Keratinocyte (primary cell): ENCODE measurements at places on chromosomes 1 and 21. TPM values are rescaled to one million over a fixed set of nuclear protein-coding genes. Genes with fewer than 3 reads are reported as not detected.

- DNase-seq: no peak
- H3K27ac ChIP-seq: no peak overlapping the region
- no peaks in the 10 kb centered on the region for H3K27me3 ChIP-seq
- no peaks in the 10 kb centered on the region for H3K4me1 ChIP-seq
- no peaks in the 10 kb centered on the region for H3K36me3 ChIP-seq
Measured at GRCh38 chr21:34570313-34570712, 44.6 kb downstream of the RCAN1 start.

Gene RHOU
- polyA plus RNA-seq: 0.08 to 0.31 TPM (median 0.29 TPM) in 3 replicates

DNA sequence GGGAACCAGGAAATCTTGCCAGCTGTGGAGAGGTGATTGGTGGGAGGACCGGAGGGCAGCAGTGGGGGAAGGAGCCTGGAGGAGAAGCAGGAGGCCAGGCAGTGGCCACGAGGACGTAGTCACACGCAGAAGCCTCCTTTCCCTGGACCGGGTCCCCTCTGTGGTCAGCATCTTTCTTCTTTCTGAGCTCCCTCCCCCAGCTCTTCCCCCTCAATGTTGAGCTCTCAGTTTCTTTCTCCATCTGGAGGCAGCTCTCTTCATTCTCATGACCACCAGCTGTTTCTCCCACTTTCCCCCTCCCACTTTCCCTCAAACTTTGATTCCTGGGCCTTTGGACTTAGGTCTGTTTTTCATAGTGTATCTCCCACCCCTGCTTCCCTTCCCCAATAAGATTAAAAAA, 18.3 kb downstream of the KIRREL1 start:
- H3K27ac ChIP-seq: peak overlapping the region; percentile 92
- H3K27me3 ChIP-seq: no peaks in the 10 kb centered on the region
- peaks cover 16% of the 10 kb centered on the region for H3K36me3 ChIP-seq
- no peak for DNase-seq
- H3K4me3 ChIP-seq: no peak overlapping the region

DNA sequence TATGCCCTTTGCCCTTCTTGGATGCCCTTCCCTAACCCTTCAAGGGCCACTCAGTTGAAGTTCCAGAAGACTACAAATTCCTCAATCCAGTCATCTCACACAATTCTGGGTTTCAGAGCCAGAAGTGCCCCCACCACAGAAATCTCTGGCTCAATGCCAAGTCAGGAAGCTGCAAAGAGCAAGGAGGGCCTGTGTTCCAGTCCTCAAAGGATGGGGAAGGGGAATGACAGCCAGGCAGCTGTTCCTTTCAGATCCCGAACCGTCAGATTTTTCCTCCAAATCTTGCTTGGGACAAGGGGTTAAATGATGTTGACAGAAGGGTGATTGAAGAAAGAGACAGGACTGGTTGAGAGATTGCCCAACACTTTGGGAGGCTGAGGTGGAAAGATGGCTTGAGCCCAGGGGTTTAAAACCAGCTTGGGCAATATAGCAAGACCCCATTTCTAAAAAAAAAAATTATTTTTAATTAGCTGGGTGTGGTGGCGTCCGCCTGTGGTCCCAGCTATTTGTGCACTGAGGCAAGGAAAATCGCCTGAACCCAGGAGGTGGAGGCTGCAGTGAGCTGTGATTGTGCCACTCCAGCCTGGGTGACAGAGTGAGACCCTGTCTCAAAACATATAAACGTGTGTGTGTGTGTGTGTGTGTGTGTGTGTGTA, 716 bp upstream of the HPDL start:
- H3K4me3 ChIP-seq: no peak overlapping the region
- DNase-seq: no peak
- H3K27me3 ChIP-seq: peaks cover 7% of the 10 kb centered on the region
- H3K27ac ChIP-seq: no peak overlapping the region
- no peaks in the 10 kb centered on the region for H3K36me3 ChIP-seq

GRCh38 chr1:56028911-56029310, 550.5 kb downstream of the PLPP3 start:
- H3K27me3 ChIP-seq: no peaks in the 10 kb centered on the region
- H3K4me3 ChIP-seq: no peak overlapping the region
- DNase-seq: no peak
- H3K36me3 ChIP-seq: no peaks in the 10 kb centered on the region
- no peak overlapping the region for H3K27ac ChIP-seq
- peaks cover 7% of the 10 kb centered on the region for H3K4me1 ChIP-seq

Gene CELA2B
- polyA plus RNA-seq: not detected in 3 replicates

Gene ITLN2
- 0.22 to 0.59 TPM (median 0.39 TPM) in 3 replicates for polyA plus RNA-seq

- H3K4me1 ChIP-seq: no peaks in the 10 kb centered on the region
- H3K36me3 ChIP-seq: no peaks in the 10 kb centered on the region
- no peak overlapping the region for H3K27ac ChIP-seq
Measured at GRCh38 chr21:27250366-27250765, 283.5 kb upstream of the ADAMTS5 start.

GRCh38 chr1:232927830-232928505, 22.4 kb upstream of the NTPCR start:
- H3K27ac ChIP-seq: no peak overlapping the region
- no peak for DNase-seq
- no peaks in the 10 kb centered on the region for H3K27me3 ChIP-seq
- no peaks in the 10 kb centered on the region for H3K36me3 ChIP-seq
- H3K4me3 ChIP-seq: no peak overlapping the region

DNA sequence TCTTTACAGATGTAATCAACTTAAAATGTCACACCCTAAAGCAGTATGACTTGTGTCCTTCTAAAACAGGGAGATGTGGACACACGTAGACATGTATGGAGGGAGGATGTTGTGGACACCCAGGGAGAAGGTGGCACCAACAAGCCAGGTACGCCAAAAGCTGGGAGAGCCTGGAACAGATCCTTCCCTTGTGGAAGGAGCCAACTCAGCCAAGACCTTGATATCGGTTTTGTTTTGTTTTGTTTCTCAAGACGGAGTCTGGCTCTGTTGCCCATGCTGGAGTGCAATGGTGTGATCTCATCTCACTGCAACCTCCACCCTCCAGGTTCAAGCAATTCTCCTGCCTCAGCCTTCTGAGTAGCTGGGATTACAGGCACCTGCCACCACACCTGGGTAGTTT, 45.6 kb downstream of the CHAF1B start:
- DNase-seq: no peak
- H3K36me3 ChIP-seq: no peaks in the 10 kb centered on the region
- no peaks in the 10 kb centered on the region for H3K27me3 ChIP-seq
- peak overlapping the region; percentile 29 for H3K4me3 ChIP-seq

Gene TEX38
- not detected in 3 replicates for polyA plus RNA-seq

DNA sequence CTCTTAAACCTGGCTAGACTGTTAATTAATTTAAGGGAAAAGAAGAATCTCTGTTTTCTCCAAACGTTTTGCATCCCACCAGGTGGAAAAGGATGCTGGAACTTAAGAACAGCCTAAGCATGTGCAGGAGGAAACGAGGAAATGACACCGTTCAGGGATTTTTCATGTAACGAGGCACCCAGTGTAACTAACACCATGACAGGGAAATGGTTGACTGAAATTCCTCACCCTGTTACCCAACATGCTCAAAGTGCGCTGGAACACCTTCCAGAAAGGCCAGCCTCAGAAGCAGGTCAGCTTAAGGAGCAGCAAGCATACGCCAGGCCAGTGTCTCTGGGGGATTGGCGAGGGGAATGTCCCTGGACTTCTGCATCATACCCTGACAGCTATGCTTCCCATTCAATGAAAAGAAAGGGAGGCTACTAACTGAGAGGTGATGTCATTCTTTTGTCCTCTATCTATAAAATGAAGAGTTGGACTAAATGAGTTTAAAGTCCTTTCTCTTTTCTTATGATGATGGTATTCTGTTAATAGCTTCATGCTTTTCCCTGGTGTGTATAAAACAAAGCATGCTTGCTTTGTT, 21.6 kb downstream of the TNN start:
- H3K36me3 ChIP-seq: no peaks in the 10 kb centered on the region
- H3K27ac ChIP-seq: no peak overlapping the region
- H3K27me3 ChIP-seq: peaks cover 4% of the 10 kb centered on the region
- no peaks in the 10 kb centered on the region for H3K4me1 ChIP-seq
- H3K4me3 ChIP-seq: no peak overlapping the region
- DNase-seq: no peak

DNA sequence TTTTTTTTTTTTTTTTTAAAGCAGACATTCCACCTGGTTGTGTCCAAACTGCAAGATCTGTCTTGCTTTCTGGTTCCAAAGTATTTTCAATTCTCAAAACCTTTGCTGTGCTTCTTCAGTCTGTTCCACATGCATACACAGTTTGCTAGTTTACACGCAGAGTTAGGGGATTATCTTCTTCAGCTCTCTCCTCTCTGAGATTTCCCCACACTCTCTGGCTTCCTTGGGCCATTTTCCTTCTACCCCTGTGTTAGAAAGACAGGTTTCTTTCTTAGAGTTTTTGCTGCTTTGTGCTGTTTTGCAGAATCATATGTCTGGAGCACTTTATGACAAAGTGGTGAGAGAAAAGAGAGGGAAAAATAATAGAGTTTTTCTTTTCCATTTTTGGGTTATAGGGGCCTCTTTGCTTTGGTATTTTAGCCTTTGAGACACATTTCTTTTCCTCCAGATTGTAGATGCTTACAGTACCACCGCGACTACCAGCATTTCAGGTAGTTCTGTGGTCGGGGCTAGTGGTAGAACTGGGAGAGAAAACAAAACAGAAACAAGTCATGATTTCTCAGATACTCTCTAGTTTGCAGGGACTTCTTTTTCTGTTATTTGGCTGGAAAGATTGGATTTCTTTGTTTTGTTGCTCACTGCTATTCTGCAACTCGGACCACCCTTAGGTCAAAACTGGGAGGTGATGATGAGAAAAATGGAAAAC, 66.3 kb downstream of the RABGAP1L start:
- peaks cover 9% of the 10 kb centered on the region for H3K4me1 ChIP-seq
- no peak overlapping the region for H3K27ac ChIP-seq
- no peaks in the 10 kb centered on the region for H3K27me3 ChIP-seq
- no peaks in the 10 kb centered on the region for H3K36me3 ChIP-seq
- DNase-seq: no peak

DNA sequence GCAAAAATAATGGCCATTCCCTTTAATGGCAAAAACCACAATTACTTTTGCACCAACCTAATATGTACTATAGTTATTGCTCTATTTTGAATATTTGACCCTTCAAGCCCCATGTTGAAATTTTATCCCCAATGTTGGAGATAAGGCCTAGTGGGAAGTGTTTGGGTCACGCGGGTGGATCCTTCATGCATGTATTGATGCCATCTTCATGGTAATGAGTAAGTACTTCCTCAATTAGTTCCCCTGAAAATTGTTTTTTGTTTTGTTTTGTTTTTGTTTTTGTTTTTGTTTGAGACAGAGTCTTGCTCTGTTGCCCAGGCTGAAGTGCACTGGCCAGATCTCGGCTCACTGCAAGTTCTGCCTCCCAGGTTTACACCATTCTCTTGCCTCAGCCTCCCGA, 9.8 kb upstream of the USP25 start:
- H3K4me3 ChIP-seq: no peak overlapping the region
- no peaks in the 10 kb centered on the region for H3K27me3 ChIP-seq
- no peak overlapping the region for H3K27ac ChIP-seq

GRCh38 chr1:82153272-82153629, 352.5 kb downstream of the ADGRL2 start:
- H3K27ac ChIP-seq: no peak overlapping the region
- no peak for DNase-seq
- H3K36me3 ChIP-seq: no peaks in the 10 kb centered on the region
- no peaks in the 10 kb centered on the region for H3K27me3 ChIP-seq

Gene NPPA
- polyA plus RNA-seq: not detected in 3 replicates

DNA sequence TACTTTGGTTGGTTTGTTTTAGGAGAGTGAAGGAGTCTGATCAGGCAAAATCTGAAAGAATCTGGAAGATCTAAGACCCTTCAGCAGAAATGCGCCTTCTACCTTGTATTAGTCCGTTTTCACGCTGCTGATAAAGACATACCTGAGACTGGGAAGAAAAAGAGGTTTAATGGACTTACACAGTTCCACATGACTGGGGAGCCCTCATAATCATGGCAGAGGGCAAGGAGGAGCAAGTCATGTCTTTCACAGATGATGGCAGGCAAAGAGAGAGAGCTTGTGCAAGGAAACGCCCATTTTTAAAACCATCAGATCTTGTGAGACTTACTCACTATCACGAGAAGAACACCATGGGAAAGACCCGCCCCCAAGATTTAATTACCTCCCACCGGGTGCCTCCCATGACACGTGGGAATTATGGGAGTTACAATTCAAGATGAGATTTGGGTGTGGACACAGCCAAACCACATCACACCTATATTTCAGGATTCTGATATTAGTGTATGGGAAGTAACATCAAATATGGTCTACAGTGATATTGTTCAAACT, 99.3 kb downstream of the GLUL start:
- H3K36me3 ChIP-seq: no peaks in the 10 kb centered on the region
- no peaks in the 10 kb centered on the region for H3K27me3 ChIP-seq
- no peak for DNase-seq
- peaks cover 19% of the 10 kb centered on the region for H3K4me1 ChIP-seq
- no peak overlapping the region for H3K4me3 ChIP-seq

Gene LRRN2
- polyA plus RNA-seq: not detected in 3 replicates

Gene CYP4A22
- polyA plus RNA-seq: not detected in 3 replicates

GRCh38 chr1:244335456-244335855, 116.3 kb downstream of the ADSS2 start:
- no peaks in the 10 kb centered on the region for H3K36me3 ChIP-seq
- no peaks in the 10 kb centered on the region for H3K27me3 ChIP-seq
- H3K27ac ChIP-seq: no peak overlapping the region
- no peak for DNase-seq
- no peaks in the 10 kb centered on the region for H3K4me1 ChIP-seq
- no peak overlapping the region for H3K4me3 ChIP-seq

Gene CHI3L2
- 1.0 to 2.5 TPM (median 2.4 TPM) in 3 replicates for polyA plus RNA-seq

DNA sequence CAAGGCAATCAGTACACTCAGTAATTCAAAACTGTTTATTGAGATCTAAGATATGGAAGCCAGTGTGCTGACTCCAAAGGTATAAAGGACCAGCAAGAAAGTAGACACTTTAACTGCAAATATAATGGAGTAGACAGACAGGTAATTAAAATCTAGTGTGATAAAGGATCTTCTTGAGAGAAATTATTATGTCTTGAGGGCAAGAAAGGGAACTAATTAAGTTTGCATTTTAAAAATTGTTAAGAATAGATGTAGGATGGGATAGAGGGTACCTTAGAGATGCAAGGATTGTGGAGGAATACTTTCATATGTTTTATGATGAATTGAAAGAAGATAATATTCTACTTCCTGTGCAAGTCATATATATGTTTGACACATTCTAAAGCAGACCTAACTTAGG, 825.3 kb downstream of the LTN1 start:
- no peaks in the 10 kb centered on the region for H3K36me3 ChIP-seq
- no peaks in the 10 kb centered on the region for H3K27me3 ChIP-seq
- H3K4me3 ChIP-seq: no peak overlapping the region

DNA sequence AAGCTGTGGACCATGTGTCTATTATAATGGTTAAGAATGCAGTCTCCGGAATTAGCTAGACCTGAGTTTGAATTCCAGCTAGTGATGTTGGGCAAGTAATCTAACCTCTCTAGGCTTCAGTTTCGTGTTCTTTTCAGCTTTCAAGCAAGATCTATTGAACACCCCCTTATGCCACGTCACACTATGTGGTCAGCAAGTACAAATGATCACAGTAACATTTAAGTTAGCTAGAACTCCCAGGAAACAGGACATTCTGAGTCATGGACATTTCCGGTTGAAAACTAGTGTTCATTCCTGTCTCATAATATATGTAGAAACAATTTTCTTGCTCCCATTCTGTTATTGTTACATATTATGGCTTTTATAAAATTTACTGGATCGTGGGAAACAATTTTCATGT, 34.0 kb upstream of the NHLH2 start:
- no peak for DNase-seq
- no peak overlapping the region for H3K4me3 ChIP-seq
- H3K27ac ChIP-seq: no peak overlapping the region
- peaks cover 12% of the 10 kb centered on the region for H3K4me1 ChIP-seq

GRCh38 chr1:43708002-43708410, 670 bp downstream of the ST3GAL3 start:
- H3K36me3 ChIP-seq: peaks cover 14% of the 10 kb centered on the region
- peak overlapping the region; percentile 81 for H3K4me3 ChIP-seq
- peaks cover 44% of the 10 kb centered on the region for H3K4me1 ChIP-seq
- no peak for DNase-seq
